ENCODE measurements at places on chromosomes 7 and 10. TPM values are rescaled to one million over a fixed set of nuclear protein-coding genes. Genes with fewer than 3 reads are reported as not detected.

The ZNF488 gene
- polyA plus RNA-seq = 5.9 TPM

The VSTM2A gene
- 3.1 TPM for polyA plus RNA-seq

The HIF1AN gene
- polyA plus RNA-seq = 45.1 TPM

The CPA5 gene
- not detected for polyA plus RNA-seq

The ANKRD61 gene
- polyA plus RNA-seq = 0.58 TPM

The TMEM229A gene
- 0.19 TPM for polyA plus RNA-seq
